ENCODE measurements at places on chromosomes 2 and 18.

DNA sequence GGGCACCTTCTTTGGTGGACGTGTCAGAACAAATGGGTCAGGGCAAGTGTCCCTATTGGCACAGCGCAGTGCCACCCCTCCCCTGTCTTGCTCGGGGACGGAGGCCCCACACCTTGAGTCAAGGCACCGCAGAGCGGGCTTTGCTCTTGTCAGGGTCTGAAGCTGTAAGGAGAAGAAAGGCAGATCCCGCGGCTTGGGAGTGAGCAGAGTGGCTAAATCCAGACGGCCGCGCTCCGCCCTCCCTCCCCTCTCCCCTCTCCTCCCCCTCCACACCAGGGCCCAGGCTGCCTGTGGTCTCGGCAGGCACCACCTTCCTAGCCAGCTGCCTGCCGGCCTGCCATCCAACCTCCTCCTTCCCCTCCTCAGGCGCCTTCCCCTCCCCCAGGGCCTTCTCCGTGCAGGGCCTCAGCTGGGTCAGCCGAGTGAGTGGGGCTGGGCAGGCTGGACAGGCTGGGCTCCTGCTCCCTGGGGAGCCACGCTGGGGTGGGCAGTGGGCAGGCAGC lies 25.8 kb downstream of the SPEG start:
- DNase-seq, result no peak

DNA sequence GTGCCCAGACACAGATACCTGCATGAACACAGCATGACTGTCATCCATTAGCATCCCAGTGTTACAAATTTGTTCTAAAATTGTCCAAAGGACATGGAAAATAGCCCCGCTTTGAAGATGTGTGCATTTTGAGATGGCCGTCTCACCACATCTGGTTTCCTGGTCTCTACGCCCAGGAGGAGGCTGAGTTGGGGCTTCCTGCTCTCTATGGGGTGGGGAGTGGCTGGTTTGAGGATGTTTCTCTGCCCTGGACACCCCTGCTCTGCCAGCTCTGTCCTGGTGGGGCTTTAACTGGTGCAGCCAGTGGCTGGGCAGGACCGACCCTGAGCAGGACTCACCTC lies 74.6 kb upstream of the SMAD7 start:
- no peak for DNase-seq

GRCh38 chr2:110861616-110862260 lies 129.4 kb downstream of the ACOXL start:
- no peak for DNase-seq

DNA sequence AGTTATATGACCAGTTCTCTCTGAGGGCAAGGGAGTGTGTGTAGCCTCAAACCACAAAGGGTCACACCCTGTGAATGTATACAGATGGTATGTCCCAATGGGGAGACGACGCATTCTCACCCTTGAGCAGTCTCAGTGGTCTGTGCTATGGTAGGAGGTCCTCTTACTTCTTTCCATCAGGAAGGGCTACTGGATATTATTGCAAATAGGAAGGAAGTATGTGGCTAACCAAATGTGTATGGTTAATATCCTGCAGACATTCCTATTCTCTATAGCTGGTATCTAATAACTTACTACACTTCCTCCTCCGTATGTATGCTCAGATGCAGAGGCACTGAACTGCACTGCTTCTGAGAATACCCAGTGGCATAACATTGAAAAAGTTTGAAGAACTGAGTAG lies 306.7 kb upstream of the CCDC68 start:
- DNase-seq, result no peak

GRCh38 chr18:43060020-43060419 lies 55.5 kb downstream of the RIT2 start:
- no peak for DNase-seq

- DNase-seq, result no peak
Measured at GRCh38 chr18:78689606-78690005, 290.0 kb upstream of the SALL3 start.

- no peak for DNase-seq
Measured at GRCh38 chr2:118763797-118764196, 83.7 kb downstream of the EN1 start.

- DNase-seq, result no peak
Measured at GRCh38 chr2:230731512-230731911, 18.9 kb downstream of the CAB39 start.

GRCh38 chr2:134231965-134232340 lies 21.9 kb upstream of the MGAT5 start:
- no peak for DNase-seq

GRCh38 chr2:162211732-162212131 lies 31.5 kb downstream of the FAP start:
- DNase-seq, result no peak

DNA sequence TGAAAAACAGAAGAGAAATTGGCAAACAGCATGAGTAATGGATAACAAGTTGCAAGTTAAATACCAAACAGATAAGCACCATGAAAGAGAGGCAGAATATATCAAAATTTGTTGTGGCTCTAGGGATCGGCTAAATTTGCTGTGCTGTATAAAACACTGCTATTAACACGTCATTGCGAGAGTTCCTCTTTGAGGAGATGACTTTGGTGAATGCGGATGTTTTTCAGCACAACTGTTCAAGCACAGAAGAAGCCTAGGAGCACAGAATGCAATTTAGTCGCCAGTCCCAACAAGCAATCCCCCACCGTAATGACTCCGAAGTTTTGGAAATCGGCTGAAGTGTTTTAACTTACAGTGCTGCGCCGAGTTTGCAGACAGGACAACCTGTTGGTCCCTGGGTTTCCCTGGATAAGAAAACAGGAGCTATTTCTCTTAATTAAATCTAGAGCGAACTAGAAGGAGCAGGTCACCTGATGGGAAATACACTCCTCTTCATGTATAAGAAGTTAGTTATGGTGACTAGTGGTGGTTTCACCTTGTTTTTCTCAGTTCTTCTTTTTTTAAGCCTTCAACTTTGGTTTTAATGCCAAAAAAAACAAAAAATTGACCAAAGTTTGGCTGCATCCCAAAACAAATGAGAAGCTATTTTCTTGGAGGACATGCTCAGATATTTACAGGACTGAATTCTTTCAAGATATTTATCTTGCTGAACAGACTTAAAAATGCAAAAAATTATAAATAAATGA lies 454.1 kb upstream of the SALL3 start:
- no peak for DNase-seq

- no peak for DNase-seq
Measured at GRCh38 chr2:227414846-227415245, 27.1 kb upstream of the SCYGR1 start.

DNA sequence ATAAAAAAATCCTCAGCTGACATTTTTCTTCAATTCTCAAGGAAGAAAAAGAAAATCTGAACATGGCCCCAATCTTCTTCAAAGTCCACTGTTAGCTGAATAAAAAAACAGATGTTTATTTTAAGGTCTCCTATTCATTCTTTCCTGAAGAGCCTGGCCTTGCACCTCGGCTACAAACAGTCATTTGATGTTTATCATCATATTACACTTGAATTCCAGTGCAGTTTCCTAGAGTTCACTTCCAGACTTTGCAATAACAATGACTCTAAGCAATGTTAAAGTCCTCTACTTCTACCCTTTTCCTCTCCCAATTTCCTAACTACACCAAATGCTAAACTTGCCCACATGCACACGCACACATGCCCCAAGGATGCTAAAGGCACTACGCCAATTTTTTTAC lies 70.1 kb downstream of the NOL10 start:
- no peak for DNase-seq

DNA sequence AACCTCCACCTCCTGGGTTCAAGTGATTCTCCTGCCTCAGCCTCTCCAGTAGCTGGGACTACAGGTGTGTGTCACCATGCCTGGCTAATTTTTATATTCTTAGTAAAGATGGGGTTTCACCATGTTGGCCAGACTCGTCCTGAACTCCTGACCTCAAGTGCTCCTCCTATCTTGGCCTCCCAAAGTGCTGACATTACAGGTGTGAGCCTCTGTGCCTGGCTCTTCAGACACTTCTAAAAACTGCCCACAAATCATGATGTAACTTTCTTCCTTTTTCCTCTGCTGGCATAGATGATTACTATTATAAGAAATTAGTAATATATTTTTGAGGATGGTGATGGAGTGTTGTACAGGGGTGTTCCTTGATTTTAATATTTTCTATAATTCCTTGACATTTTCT lies 6.0 kb downstream of the OSBPL6 start:
- DNase-seq, result no peak

GRCh38 chr2:202113571-202114142 lies 40.6 kb downstream of the KIAA2012 start:
- no peak for DNase-seq

DNA sequence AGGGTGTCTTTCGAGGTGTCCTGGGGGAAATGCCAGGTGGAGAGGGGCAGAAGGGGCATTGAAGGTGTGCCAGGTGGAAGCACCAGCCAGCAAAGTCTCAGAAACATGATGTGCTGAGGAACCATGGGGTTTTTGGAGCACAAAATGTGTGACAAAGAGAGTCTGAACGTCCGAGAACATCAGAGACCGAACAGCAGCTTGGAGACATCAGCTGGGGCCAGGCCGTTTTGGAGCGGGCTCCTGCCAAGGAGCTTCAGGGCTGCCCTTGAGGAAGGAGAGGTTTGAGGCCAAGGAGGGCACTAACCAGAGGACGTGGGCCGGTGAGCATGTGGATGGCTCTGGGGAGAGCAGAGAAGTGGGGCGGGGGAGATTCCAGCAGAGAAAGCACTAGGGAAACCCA lies 5.3 kb upstream of the MBP start:
- no peak for DNase-seq

- no peak for DNase-seq
Measured at GRCh38 chr2:216589791-216590190, 43.4 kb upstream of the IGFBP2 start.

GRCh38 chr2:25567406-25567805 lies 106.0 kb downstream of the DTNB start:
- no peak for DNase-seq

- no peak for DNase-seq
Measured at GRCh38 chr2:47657886-47658489, 125.0 kb upstream of the MSH6 start.

DNA sequence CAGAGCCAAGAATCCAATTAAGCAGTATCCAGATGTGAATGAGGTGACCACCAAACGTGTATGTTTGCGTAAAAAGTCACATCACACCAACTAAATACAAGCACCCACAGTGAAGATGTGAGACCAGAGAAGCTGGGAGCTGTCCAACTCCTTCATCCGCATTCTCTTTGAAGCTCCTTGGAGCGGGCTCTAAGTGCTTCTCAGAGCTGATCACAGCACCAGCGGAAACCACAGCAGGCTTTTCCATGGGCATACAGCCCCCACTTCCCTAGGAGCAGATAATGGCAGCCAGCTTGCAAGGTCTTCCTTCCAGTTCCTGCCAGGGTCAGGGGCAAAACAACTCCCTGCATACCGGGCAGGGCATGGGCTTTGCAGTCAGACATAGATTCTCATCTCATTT lies 36.4 kb downstream of the REEP1 start:
- DNase-seq, result no peak

- no peak for DNase-seq
Measured at GRCh38 chr2:215019521-215020145, 118.8 kb downstream of the ABCA12 start.

DNA sequence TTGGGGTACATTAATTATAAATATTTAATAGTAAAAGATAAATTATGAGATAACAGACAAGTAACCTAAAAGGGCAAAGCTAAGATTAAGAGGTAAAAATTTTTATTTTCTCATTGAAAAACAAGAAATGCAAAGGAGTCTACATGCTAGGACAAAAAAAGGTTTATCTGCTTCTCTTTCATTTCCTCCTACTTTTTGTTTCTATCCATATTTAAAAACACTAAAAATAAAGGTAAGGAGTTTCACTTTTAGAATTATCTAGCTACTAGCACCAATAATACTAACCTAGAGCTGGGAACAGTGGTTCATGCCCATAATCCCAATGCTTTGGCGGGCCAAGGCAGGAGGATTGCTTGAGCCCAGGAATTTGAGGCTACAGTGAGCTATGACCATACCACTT lies 1551.7 kb upstream of the SLC39A10 start:
- DNase-seq, result no peak

- no peak for DNase-seq
Measured at GRCh38 chr2:175462246-175462645, 280.7 kb upstream of the ATP5MC3 start.

GRCh38 chr2:207341804-207342203 lies 176.1 kb upstream of the KLF7 start:
- no peak for DNase-seq

DNA sequence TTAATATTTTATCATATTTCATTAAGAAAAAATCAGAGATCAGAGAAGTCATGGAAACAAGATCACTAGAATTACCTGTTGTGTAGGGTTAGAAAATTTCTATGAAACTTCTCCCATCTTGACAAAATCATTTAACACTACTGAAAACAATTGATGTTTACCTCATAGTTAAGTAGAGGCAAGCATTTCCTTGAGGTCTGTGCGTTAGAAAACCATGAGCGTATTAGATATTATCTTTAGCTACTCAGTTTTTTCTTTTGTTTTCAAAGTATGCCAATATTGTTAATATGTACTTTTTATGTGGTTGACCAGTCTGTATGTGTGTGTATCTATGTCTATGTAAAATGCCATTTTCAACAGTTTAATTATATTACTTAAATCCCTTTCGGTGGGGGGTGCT lies 335.7 kb downstream of the PARD3B start:
- DNase-seq, result no peak

DNA sequence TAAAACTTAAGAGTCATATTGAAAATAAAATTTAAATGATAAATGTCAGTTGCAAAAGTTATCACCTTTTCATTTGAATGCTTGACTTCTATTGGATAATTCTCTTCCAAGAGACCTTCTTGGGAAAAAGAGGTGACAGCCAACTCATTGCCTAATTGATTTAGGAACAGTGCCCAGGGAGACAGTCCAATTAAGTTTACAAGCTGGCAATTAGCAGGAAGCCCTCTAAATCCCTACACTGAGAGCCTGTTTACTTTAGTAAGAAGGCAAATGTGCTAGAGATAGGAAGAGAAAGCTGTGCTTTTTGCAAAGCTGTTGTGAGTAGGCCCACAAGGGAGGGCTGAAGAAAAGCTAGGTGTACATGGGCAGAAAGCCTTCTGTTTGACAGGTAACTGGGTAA lies 189.1 kb downstream of the WDPCP start:
- no peak for DNase-seq

DNA sequence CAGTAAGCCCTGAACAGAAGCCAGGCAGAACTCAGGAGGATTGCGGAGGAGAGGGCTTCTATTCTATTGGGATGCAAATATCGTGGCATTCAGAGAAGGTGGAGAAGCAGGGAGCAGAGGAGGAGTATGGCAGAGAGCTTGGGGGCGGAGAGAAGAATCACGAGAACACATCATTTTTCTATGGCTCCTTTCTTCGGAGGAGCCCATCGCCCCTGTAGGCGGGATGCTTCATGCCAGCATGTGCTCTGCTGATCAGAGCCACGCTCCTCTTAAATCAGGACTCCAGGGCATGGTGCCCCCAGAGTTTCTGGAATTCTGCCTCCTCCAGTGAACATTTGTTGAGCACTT lies 71.1 kb downstream of the CIB4 start:
- no peak for DNase-seq

GRCh38 chr18:49345931-49346696 lies 114.3 kb downstream of the DYM start:
- DNase-seq, result no peak

- DNase-seq, result no peak
Measured at GRCh38 chr2:57934659-57935058, 111.9 kb upstream of the VRK2 start.

GRCh38 chr2:47299555-47299954 lies 103.4 kb upstream of the MSH2 start:
- DNase-seq, result no peak
